ENCODE measurements at places on chromosomes 5 and 9.

DNA sequence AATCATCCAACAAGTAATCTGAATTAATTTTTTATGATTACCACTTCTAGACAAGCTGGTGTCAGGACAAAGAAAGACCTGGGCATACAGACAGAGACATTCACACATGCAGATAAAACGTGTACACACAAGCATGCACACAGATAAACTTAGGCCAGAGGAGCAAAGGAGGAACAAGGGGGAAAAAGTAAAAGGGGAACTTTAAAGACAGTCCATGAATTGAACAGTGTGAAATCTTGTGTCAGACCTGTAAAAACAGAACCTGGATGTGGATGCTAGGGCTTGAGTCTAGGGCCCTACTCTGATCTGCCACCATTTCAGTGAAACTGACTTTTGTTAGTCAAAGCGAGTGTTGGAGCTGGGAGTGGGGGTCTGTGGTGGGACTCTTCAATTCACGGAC lies 11.2 kb upstream of the ZSWIM6 start:
- DNase-seq, result no peak

GRCh38 chr5:149820012-149820411 lies 89.9 kb downstream of the PPARGC1B start:
- DNase-seq, result no peak

DNA sequence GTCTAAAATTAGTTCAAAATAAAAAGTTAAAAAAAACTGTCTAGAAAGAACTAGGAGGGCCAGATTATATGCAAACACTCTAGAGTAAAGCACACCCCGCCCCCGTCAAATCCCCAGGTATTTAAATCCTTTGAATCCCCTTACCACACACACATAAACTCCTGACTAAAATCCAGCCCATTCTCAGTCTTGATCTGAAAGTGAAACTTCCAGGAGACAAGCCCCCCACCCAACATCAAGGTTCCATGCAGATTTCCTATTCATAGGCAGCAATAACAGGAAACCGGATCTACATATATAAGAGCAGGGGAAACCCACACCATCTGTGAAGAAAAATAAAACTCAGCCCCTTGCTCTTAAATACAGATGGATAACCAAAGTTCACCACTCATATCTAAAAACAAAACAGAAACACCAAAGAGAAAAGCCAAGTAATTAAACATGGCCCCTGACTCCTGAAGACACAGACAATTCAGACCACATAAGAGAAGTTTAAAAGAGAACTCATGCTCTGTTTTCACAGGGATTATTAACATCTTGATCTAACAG lies 42.3 kb downstream of the MARCHF3 start:
- DNase-seq, result no peak

GRCh38 chr9:90189306-90189705 lies 453.3 kb downstream of the DIRAS2 start:
- DNase-seq, result no peak

DNA sequence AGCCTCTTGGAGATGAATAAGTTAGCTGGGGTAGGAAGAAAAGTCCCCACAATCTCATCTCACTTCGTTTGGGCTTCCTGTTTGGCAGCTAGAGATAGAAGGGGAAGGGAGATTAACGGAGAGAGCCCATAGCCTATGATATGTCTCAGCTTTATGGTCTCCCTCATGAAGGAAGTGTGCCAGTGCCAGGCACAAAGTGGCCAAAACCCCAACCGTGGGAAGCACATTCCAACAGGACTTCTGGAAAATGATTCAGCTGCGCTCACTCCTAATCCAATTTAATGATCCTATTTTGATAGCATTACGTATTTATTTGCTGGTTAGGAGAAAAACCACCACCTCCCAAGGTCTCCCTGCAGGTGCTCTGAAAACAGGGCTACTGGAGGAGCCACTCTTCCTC lies 303.1 kb upstream of the CLINT1 start:
- DNase-seq, result no peak

DNA sequence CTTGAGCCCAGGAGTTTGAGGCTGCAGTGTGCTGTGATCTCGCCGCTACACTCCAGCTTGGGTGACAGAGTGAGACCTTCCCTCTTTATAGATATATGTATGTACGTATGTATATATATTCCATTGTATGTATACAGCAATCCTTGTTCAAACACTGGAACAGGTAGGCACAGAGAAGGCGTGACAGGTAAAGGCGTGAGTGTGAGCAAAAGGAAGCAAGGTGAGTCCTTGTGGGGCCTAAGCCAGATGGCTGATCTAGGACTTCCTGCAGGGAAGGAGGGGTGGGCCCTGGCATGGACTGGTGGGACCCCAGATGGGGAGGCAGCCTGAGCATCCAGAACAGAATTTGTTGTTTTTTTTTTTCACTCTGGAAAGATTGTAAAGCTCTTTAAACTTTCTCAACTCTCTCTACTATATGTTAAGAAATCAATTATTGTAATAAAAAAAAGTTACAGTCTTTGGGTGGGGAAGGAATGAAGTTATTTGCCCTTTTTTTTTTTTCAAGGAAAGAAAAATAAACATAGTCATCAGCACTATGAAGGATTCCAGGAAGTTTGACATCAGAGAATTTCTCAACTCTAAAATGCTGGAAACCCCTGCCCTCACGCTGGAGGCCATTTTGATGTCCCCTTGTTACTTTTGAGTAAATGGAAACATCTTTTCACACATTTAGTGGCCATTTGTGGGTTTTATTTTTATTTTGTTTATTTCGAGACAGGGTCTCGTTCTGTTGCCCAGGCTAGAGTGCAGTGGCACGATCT lies 38.9 kb upstream of the STXBP1 start:
- peak; percentile 86 for DNase-seq

- DNase-seq, result peak; percentile 99
These were observed 15.6 kb upstream of the CLK4 start for GRCh38 chr5:178642351-178642909.

- DNase-seq, result peak; percentile 9
These were observed 53.5 kb upstream of the ERCC6L2 start for GRCh38 chr9:95822015-95822414.

- DNase-seq, result peak; percentile 28
These were observed 1.6 kb downstream of the GTF3C4 start for GRCh38 chr9:132671620-132672412.

GRCh38 chr9:117343427-117343826 lies 71.4 kb downstream of the ASTN2 start:
- DNase-seq, result peak; percentile 32

DNA sequence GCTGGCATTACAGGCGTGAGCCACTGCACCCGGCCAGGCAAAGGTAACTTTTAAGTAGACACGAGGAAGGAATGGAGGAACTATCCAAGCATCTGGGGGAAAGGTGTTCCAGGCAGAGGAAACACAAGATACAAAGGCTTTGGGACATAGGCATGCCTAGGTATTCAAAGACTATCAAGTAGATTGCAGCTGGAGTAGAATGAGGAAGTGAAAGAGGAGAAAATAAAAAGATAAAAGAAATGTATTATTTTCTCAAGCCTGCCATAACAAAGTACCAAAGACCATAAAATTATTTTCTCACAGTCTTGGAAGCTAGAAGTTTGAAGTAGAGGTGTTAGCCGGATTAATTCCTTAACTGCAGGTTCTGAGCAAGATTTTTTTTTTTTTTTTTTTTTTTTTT lies 39.9 kb upstream of the GRIN3A start:
- DNase-seq, result no peak

DNA sequence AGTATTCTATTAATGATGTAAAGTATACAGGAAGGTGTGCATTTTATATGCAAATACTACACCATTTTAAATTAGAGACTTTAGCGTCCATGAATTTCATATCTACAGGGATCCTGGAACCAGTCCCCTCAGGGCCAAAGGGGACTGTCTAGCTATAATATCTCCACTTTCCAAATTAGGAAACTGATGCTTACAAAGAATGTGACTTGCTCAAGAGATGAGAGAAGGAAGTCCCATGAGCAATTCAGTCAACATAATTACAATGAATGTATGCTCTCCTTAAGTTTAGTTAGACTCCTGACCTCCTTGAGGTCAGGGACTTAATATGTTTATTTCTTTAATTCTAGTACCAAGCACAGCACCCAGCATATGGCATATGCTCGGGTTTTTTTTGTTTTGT lies 23.7 kb downstream of the NIPBL start:
- DNase-seq, result peak; percentile 15

DNA sequence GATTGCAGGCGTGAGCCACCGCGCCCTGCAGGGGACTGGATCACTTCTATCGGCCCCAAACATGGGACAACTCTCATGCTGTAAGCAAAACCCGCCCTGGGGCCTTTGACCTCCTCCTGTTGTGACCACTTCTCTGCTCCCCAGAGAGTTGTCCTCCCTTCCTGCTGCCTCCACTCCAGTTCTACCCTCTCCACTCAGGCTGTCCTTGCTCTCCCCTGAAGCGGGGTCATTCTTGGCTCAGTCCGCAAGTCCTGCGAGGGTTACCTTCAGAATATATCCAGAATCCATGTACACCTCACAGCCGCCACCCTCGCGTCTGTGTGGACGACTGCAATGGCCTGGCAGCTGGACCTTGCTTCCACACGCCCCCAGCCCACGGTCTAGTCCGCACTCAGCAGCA lies 273.7 kb downstream of the PBX3 start:
- no peak for DNase-seq

- no peak for DNase-seq
These were observed 217.7 kb upstream of the EDIL3 start for GRCh38 chr5:84602371-84602771.

DNA sequence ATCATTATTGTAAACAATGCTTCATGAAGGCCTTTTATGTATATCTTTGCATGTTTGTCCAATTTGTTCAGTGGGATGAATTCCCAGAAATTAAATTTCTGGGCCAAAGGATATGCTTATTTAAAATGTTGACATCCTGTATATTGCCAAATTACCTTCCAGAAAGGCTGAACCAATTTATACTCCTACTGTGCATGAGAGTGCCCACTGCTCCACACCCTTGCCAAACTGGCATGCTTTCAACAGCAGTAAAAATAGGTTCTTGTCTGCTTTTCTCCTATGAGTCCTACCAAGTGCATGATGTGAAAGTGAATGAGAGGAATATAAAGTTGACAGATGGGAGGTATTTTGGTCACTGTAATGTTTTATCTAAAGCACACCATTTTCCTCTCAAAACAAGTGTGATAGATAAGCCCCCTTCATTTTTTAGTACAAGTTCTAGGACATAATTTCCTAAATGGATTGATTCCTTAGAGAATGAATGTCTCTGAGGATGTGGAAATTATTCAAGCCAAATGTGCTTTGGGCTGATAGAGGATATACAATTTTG lies 70.5 kb upstream of the ERBIN start:
- no peak for DNase-seq

- no peak for DNase-seq
These were observed 380.3 kb upstream of the TNC start for GRCh38 chr9:115498303-115498702.

DNA sequence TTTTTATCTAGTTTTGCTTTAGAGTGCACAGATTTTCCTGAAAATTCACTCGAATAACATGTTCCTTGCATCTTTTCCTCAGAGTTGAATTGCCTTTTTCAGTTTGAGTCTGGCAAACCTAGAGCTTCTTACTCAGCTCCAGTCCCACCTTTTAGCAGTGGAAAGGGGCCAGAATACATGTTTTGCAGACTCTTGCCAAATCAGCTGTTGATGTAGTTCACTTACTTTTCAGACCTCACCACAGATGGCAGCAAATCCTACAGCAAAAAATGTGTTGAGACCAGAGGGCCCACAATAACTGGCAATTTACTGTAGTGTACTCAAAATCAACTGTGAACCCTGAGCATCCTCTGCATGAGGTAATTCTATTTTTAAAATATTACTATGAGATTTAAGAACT lies 545.2 kb upstream of the ACO1 start:
- DNase-seq, result no peak

GRCh38 chr9:114894609-114895433 lies 35.6 kb downstream of the TNFSF8 start:
- DNase-seq, result peak; percentile 97

GRCh38 chr5:149172709-149173505 lies 31.6 kb downstream of the ABLIM3 start:
- peak; percentile 31 for DNase-seq

DNA sequence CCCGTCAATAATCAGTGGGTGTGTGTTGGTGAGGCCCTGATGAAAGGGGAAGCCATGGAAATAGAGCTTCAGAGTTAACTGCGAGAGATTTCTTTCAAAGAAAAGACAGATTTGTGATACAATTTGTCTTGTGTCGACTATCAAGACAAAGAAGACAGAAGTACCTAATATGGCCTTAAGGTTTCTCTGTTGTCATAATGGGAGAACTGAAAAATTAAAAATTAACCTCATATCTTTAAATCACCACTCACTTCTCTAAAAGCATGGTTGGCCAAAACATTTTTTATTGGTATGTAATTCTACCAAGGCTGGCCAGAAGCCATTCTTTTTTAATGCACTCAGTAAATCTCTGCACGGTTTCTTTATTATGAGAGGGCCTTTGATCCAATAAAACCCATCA lies 282.9 kb upstream of the WWC1 start:
- DNase-seq, result no peak

DNA sequence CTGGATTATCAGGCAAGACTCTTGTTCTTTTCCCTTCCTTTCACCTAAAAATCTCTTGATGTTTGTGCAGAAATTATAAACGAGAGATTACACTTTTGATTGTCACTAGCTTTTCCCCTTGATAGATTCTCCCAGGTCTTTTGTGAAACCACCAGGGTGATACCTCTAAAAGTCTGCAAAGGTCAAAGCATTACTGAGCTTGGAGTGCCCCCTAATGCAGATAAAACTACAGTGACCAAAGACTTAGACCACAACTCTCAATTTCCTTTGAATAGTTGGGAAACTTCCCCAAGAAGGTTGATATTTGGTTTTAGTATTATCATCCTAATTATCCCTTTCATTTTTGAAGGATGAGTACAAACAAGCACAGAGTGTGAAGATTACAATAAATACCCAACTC lies 173.1 kb downstream of the CYLC2 start:
- DNase-seq, result no peak

- DNase-seq, result peak; percentile 25
These were observed 60.7 kb downstream of the MAT2B start for GRCh38 chr5:163565931-163566608.

DNA sequence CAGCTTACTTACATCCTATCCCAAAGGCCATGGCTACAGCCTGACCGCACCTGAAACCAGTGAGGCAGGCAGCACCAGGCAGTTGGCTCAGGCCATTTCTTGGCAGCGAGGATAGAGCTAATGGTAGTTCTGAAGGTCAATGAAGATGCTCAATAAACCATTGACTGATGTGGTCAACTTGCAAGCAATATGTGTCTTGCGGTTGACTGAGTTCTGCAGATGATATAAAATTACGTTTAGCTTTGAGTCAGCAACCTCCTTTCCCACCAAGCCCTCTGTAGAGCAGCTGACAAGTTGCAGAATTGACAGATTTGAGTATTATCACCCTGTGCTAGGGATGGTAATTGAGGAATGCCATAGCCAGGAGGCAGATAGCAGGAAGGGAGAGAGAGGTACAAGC lies 189.0 kb upstream of the PUM3 start:
- DNase-seq, result no peak
